ENCODE measurements at places on chromosomes 11 and 22.

DNA sequence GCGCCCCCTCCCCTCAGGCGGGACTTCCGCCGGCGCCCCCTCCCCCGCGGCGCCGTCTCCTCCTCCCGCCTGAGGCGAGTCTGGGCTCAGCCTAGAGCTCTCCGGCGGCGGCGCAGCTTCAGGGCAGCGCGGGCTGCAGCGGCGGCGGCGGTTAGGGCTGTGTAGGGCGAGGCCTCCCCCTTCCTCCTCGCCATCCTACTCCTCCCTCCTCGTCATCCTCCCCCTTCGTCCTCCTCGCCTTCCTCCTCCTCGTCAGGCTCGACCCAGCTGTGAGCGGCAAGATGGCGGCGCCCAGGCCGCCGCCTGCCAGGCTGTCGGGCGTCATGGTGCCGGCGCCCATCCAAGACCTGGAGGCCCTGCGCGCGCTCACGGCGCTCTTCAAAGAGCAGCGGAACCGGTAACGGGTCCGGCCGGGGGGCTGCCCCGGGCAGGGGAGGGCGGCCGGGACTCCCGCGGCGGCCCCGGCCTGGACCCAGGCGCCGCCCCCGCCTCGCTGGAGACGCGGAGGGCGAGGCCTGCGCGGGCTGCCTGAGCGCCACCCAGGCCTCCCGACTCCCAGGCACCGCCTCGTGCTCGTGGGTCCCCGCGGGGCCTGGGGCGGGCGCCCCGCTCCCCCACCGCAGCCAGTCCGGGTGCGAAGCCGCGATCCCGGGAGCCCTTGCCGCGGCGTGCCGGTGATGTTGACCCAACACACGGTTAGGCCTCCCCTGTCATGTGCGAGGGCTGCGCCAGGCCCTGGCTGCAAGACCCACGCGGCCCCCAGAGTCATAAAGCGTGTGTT lies at the start of gene ATXN10:
TSS of gene ATXN10 (plus strand) at position 52 of the 781 bp plus-strand sequence. CDS start at position 282, 230 bp downstream.
- peak; percentile 49 for DNase-seq

- DNase-seq, result no peak
Measured at GRCh38 chr11:106186630-106187029, 109.2 kb downstream of the AASDHPPT start.

GRCh38 chr11:20013346-20014066 lies 146.8 kb downstream of the DBX1 start:
- DNase-seq, result no peak

- no peak for DNase-seq
Measured at GRCh38 chr11:123518496-123519054, 88.5 kb downstream of the GRAMD1B start.

DNA sequence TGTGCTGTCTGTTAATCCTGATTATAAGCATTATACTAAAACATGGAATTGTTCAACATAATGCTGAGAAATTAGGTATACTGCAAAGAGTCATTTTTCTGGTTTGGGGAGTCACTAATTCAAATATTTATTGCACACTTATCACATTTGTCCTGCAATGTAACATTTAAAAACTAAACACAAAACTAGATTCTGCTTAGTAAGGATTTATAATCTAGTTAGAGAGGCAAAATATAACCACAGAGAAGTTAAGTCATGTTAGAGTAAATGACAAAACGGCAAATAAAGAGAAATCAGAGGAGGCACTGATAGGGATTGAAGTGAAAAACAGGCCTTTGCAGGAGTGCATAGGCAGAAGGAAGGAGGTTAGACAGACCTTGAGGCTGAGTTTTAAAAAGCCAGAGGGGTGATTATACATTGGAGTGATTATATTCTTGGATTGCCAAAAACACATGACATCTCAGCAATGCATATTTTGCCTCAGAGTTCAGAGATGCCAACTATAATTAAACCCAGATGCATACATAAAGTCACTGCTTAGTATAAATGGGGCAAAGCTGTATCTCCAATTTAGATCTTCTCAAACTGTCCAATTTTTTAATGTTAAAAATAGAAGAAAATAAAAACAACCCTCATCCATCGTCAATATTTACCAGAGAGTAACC lies 49.7 kb downstream of the CCDC34 start:
- no peak for DNase-seq

GRCh38 chr11:122175306-122175705 lies 59.3 kb upstream of the BLID start:
- no peak for DNase-seq

Data from T-helper 22 cell (primary cell).